Hematopoietic multipotent progenitor cell (in vitro differentiated cells): ENCODE measurements at places on chromosomes 13 and 19.

- DNase-seq = no peak
Measured at GRCh38 chr13:30757026-30757742, 21.8 kb downstream of the ALOX5AP start.

- DNase-seq = peak; percentile 65
Measured at GRCh38 chr19:18208098-18208951, 4.5 kb upstream of the RAB3A start.

DNA sequence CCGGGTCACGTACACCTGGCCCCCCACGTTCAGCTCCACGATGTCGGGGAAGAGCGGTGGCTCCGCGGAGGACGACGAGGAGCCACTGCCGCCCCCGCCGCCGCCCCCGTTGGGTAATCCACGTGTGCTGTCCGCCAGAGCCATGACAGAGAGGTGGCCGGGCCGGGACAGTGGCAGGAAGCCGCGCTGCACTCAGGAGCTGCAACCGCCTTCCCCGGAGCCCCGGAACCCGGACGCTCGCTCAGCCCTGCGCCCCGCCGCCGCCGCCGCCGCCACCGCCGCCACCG, 257 bp downstream of the KCTD12 start:
- DNase-seq = no peak

DNA sequence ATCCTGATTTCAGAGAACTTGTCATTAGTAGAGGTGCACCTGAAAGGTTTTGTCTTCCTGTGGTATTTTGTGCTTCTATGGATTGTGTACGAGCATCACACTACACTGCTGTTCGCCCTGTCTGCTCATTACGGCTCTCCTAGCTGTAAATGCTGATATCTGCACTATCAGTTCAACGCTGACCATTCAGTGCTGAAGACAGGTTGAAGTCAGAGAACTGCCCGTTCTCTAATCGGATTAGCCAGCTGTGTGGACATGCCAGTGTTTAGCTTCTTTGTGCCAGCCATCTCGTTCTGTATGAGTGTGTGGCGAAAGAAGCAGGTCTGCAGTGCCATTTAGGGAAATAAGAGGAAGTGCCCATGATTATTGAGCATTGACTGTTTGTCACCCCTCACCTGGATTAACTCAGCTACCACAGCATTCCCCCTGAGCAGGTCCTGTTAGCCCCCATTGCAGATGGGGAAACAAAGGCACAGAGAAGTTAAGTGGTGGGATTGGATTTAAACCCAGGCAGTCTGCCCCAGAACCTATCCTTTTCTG, 21.6 kb upstream of the C1QTNF9 start:
- no peak for DNase-seq

DNA sequence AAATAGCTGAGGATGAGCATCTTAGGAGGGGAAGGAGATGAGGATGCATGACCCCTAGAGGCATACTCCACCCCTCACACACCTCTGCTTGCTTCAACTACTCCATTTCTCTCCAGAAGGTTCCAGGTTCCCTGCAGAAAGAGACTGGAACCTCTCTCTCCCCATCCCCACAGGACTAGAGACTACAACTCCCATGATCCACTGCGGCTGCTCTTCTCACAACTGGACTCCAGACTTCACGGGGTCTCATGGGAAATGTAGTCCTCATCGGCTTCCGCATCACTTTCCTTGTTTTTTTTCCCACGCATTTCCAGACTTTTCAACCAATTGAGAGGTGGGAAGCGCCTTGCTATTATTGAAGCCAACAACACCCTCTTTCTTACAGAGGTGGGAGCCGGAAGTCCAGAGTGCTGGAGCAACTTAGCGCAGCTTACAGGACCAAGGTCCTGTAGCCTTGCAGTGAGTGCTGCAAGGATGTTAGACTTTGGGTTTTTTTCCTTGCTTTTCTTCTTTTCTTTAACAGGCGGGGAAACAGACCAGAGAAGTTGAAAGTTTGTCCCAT, 13.9 kb upstream of the CACNG6 start:
- DNase-seq = peak; percentile 26

- DNase-seq = no peak
Measured at GRCh38 chr19:7213628-7214323, 80.4 kb downstream of the INSR start.

DNA sequence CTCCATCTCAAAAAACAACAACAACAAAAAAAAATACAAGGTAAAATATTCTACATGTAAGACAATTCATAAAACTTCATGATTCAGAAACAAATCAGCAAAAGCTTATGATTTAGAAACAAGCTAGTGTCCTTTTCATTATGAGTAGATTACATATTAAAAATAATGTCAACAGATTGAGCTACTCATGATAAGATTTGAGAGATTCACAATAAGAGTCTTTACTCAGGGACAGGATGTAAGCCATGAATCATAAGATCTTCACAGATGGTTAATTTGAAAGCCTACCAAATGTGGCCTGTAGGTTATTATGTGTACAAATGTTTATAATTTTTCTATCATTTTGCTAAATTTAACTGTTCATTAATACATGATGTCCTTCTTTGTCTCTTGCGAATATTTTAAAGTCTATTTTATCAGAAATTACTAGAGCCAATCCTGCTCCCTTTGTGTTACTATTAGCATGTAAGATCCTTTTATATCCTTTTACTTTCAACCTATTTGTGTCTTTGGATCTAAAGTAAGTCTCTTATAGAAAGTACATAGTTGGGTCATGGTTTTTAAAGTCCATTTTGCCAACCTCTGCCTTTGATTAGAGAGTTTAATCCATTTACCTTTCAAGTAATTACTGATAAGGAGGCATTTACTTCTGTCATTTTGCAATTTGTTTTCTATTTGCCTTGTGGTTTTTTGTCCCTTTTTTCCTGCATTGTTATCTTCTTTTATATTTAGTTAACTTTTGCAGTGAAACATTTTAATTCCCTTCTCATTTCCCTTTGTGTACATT, 68.3 kb upstream of the RXFP2 start:
- no peak for DNase-seq

GRCh38 chr19:1555487-1556389, 12.4 kb downstream of the MEX3D start:
- DNase-seq = no peak

GRCh38 chr19:4057931-4058692, 8.6 kb downstream of the ZBTB7A start:
- no peak for DNase-seq
